ENCODE measurements at places on chromosomes 1 and 21.

DNA sequence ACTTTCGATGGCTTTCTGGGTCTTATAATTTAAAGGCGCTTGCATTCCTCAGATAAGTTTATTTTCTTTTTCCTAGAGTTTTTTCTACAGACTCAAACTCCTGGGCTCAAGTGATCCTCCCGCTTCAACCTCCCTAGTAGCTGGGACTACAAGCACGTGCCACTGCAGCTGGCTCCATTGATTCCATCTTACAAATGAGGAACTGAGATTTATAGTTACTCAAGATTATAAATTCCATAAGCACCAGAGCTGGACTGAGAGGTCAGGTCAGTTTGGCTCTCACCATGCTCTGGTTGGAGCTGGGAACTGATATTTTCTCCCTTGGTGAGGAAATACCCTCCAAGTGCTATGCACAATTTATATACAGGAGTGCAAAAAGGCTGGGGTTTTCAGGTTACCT, 13.4 kb upstream of the PRPF38B start:
- no peak for DNase-seq

DNA sequence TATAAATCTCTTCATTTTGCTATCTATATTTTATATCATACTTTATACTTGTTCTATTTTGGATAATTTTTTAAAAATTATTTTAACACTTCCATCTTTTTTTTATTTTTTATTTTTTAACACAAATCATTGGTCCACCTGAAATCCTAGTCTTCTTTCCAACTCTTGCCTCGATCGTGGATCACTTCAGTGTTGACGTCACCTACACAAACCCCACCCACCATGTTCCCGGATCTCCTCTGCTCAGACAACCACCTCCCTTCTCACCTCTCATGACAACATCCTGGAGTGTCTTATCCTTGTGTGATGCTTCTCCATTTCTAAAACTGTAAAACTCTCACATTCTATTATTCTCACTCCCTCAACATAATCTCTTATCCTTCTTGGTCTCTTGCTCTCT, 34.1 kb upstream of the BTG3 start:
- DNase-seq, result no peak

GRCh38 chr1:234326497-234327366, 46.5 kb upstream of the COA6 start:
- DNase-seq, result peak; percentile 76

GRCh38 chr1:214022810-214023425, 35.1 kb downstream of the PROX1 start:
- DNase-seq, result no peak

DNA sequence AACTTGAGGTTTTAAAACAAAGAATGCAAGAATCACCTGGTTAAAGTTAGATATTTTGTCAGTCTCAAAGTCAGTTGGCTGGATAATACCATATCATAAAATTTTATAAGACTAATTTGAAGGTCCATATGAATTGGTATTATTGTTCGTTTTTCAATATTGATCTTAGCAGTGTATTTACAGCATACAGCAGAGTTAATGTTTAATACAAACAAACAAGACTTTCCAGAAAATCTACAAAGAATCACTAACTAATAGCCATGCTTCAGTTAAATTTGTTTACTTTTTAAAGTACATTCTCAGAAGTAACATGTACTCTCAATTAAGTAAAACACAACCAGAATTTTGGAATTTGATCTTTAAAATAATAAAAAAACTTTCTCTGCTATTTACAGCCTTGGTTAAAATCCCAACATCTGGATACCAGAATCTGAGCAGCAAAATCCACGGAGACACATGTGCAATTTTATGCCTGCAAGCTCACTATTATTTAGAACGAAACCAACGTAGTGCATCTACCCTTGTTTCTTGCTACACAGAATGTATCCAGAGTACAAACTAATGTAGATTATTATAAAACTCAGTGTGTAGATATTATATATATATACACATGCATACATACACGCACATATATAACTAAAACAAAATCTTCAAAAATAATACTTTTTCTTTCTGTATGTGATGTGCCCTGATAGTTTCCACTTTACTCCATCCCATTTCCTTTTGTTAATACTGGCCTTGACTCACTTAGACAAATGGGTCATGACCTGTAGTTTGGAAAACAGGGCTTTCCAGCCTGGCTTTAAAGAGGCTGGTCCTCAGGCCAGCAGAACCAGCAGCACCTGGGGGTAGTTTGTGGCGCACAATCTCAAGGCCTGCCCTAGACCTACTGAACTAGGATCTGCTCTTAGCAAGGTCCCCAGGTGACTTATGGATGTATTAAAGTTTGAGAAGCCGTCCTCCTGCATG, 63.6 kb upstream of the ERG start:
- no peak for DNase-seq

GRCh38 chr1:174884038-174884437, 115.7 kb upstream of the CACYBP start:
- no peak for DNase-seq

GRCh38 chr1:181685211-181685610, 201.9 kb downstream of the CACNA1E start:
- no peak for DNase-seq

DNA sequence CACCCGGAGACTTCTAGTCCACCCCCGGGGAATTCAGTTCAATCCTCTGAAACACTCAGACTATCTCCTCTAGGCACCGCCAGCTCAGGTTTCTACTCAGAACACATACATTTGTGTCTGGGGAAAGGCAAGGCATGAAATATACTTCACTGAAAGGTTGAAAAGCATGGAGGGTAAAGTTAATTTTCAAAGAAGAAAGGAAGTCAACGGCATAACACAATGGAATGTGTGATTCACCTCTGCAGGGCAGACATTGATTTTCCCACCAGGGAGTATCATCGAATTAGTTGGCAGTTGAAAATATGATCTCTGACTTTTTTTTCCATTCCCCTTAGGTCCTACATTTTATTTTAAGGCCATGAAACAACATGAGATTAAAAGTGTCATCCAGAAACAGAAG, 669.4 kb downstream of the SMYD3 start:
- no peak for DNase-seq

DNA sequence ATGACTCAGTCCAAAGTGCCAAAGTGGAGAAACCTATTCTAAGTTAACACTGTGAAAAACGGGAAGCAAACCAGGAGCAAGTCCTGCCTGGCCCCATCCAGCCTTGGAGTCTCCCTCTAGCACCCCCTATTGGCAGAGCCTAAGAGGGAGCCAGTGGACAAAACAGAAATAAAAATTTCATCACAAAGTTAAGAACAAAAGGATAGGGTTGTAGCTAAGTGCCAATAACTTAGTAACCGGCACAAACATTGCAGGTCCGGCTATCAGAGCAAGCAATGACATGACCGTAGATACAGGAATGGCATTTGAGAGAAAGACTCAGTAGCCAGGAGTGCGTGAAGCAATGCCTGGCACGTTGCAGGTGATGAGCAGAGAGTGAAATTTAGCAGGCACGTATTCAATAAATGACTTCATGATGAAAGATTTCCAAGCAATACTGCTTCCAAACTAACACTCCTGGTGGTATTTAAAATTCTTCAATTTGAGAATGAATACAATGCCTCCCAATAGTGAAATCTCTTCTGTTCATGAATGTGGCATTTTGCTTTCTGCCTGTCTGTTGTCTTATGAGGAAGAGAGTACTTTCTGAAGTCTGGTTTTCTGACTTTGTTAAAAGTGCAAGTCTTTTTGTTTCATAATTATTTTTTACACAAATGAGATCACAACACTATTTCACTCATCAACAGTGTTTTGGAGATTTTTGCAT, 391.0 kb downstream of the OMA1 start:
- DNase-seq, result no peak

DNA sequence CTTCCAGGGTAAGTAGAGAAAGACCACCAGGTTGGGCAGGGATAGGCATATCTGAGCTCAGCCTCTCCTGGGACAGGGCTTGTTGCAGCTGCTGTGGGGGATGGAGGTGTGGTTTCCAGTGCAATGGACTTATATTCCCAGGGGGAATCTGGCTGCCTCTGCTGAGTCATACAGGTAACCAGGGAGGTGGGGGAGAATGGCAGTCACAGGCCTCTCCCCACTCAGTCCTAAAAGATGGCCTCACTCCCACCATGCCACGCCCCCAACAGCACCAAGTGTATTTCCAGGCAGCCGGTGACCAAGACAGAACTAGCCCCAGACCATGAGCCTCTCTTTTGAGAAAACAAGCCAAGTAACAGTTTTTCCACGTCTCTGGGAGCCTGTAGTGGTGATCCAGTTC, 1240.7 kb downstream of the BRINP3 start:
- no peak for DNase-seq

- no peak for DNase-seq
Measured at GRCh38 chr1:226637147-226637935, 88.8 kb downstream of the STUM start.

- no peak for DNase-seq
Measured at GRCh38 chr1:54404263-54404662, 1.9 kb downstream of the SSBP3 start.

DNA sequence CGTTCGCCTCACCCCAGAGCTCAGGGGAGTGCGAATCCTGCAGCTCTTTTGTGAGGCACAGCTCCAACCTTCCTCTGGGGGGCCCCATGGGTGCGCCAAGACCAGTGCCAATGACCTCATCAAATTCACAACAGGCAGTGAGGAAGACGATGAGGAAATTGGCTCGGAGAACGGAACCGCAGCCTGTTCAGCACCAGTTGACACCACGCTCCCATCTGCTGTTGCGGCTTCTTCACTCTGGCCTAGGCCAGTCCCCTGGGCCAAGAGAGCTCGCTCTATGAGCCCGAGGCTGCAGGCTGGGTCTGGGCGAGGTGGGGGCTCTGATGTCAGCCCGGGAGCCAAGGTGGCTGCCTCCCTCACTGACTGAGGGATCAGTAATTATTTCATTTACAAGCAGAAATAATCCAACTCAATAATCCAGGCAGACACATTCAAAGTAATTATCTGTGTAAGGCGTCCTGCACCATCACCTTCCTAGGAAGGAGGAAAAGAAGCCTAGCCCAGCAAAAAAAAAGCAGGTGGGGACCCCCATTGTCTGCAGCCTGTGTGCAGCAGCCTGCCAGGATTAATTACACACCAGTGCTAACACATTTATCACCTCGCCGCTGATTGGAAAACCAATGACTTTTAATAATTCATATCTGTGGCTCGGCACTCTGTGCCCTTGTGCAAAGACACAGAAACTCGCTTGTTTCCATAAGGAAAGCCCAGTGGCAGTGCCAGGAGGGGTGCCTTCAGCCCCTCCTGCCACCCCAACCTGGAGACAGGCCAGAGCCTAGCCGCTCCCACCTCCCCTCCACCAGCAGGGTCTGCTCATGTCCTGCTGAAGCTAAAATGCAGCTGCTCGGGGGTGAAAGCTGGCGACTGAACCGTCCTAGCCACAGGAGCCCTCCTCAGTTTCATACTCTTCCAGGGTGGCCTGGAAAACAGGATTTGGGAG, 1.9 kb downstream of the PLEKHA6 start:
- no peak for DNase-seq

- DNase-seq, result no peak
Measured at GRCh38 chr1:63799820-63800219, 26.0 kb downstream of the ROR1 start.

DNA sequence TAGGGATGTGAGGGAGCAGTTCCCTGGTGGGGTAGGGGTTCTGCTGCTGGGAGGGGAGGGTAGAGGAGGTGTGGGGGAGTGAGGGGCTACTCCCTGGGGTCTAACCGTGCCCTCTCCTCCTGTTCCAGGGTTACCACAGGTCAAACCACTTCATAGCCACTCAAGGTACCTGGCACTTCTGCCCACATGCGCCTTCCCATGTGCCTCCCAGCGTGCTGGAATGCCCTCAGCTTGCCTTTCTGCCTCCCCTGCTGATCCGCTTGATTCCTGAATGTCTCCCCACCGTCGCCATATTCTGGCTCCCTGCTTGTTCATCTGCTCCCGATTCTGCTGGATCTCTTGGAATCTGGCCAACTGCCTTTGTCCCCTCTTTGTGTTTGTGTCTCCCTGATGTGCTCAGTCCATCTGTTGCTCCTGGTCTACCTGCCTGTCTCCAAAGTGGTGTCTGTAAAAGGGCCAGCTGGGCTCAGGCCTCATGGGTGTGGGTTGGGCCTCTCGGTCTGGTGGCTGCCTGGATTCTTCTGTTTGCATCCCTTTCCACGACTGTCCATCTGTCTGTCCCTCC, 74.4 kb downstream of the PTPRU start:
- DNase-seq, result no peak

DNA sequence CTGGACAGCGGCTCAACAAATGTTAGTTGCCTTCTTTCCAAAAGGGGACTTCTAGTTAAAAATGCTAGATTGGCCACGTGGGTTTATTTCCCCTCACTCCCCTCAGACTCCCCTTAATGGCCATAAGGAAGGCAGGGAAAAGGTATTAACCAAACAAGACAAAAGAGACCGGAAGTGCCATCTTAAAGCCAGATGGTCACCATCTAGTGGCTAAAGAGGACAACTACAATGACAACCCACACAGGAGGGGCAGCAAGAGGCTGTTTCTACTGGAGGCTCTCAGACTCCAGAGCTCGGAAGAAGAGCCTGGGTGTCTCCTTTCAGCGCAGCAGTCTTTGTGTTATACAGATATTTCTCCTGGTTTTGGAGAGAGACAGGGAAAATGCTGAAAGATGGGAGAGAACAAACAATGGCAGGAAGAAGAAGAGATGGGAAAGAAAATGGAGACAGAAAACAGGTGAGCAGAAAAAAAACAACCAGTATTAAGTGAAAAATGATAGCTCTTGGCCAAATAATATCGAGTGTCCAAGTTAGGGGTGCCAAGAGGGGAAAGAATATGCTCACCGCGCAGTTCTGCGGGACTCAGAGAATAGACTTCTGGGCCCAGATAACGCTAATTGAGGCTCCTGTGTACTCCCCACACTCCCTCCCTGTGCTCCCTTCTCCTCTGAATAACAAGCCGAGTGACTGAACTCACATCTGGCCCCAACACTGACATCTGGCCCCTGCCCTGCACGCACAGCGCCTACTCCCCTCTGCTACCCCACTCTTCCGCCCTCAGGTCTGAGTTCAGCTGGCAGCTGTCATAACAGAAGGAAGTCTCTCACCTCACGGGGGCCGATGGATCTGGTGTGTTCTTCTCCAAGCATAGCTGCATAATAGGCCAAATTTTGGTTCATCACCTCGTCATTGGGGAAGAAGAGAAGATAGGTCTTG, 9.6 kb downstream of the P3H1 start:
- DNase-seq, result peak; percentile 73

- DNase-seq, result no peak
Measured at GRCh38 chr1:7516341-7516740, 254.8 kb upstream of the VAMP3 start.

- no peak for DNase-seq
Measured at GRCh38 chr21:35333831-35334618, 284.9 kb upstream of the RUNX1 start.

- DNase-seq, result peak; percentile 58
Measured at GRCh38 chr1:234114648-234115307, 210.3 kb downstream of the SLC35F3 start.

DNA sequence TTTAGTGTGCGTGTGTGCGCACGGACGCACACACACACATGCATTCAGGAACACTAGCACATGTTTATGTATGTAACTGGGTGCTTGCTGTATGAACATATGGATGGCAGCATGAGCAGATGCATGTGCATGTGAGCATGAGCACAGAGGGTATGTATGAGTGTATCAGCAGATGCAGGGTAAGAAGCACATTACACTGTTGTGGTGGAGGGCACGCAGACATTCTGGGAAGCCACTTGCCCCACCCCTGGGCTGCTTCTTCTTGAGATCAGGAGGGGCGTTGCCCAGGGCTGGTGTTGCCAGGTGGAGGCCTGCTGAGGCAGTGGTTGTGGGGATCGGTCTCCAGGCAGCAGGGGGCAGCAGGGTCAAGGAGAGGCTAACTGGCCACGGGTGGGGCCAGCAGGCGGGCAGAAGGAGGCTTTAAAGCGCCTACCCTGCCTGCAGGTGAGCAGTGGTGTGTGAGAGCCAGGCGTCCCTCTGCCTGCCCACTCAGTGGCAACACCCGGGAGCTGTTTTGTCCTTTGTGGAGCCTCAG, 3.9 kb upstream of the P3R3URF start:
- no peak for DNase-seq

- DNase-seq, result no peak
Measured at GRCh38 chr1:79388694-79389361, 382.3 kb upstream of the ADGRL4 start.
